ENCODE measurements at places on chromosomes 1 and 21.

GRCh38 chr21:36768496-36768895 is 69.6 kb downstream of the SIM2 start:
- no peak for DNase-seq

- DNase-seq, result no peak
Observed at GRCh38 chr1:235834620-235835019, 32.1 kb downstream of the LYST start.

DNA sequence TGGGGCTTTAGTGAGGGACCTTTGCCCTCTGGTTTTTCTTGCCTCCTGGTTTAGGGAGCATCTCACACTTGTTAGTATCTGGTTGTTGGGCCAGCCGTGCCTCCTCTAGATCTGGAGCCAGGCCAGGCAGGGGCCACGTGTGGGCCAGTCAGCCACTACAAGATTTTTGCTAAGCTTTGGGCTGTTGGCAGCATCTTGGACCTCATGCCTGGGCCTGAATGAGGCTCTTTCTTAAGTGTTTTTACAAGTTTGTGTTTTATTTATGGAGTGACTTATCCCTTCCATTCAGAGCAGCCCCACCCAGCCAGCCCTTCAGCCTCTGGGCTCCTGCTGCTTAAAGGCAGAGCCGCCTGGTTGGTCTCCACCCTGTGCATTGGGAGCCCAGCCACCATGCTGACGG is 1.6 kb upstream of the SH3BGRL3 start:
- DNase-seq, result no peak

DNA sequence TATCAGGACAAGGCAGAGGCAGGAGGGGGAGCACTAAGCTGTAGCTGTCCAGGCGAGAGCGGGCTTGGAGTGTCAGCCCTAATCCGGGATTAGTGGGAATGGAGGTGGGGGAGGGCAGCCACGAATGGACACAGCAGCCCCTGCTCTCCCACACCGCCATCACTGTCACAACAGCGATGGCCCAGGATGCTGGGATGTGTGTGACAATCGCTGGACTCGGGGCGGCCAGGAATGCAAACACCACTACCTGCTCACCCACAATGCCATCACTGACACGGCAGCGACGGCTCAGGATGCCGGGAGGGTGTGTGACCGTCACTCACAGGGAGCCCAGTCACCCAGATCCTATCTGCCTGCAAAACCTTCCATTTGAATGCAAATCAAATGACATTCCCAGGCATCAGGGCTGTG is 2.9 kb downstream of the C2CD2 start:
- DNase-seq, result no peak

DNA sequence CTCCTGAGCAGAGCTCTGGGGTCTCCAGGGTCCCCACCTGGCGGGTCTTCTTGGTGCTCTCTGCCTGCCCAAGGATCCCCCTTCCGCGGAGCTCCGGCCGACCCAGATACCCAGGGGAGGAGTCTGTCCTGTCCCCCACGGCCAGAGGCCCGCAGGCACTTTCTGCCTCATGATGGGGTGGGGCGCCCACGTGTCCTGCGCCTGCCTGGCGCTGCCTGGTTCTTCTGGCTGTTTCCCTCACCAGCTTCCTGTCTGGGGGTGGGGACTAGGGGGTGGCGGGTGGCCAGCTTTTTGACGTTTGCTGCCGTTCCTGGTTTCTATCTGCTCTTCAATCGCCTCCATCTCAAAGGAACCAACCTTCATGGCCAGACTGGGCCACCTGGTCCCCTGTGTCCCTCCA is 313.3 kb upstream of the VAMP3 start:
- no peak for DNase-seq

- DNase-seq, result no peak
Observed at GRCh38 chr21:35119501-35120047, 70.5 kb upstream of the RUNX1 start.

DNA sequence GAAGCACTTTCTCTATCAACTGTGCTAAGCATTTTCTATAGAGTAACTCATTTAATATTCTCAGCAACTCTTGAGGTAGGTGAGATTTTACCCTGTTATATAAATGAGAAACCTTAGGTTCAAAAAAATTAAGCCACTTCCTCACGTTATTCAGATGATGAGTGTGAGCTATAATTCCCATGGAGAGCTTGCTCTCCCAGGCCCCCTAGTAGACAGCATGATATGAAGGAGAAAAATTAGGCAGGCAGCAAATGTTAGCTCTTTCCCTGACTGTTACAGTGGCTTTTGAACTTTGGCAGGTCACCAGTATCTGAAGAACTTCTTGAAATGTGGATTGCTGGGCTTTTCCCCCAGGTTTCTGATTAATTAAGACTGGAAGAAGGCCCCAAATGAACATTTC is 753.1 kb downstream of the NCAM2 start:
- no peak for DNase-seq

DNA sequence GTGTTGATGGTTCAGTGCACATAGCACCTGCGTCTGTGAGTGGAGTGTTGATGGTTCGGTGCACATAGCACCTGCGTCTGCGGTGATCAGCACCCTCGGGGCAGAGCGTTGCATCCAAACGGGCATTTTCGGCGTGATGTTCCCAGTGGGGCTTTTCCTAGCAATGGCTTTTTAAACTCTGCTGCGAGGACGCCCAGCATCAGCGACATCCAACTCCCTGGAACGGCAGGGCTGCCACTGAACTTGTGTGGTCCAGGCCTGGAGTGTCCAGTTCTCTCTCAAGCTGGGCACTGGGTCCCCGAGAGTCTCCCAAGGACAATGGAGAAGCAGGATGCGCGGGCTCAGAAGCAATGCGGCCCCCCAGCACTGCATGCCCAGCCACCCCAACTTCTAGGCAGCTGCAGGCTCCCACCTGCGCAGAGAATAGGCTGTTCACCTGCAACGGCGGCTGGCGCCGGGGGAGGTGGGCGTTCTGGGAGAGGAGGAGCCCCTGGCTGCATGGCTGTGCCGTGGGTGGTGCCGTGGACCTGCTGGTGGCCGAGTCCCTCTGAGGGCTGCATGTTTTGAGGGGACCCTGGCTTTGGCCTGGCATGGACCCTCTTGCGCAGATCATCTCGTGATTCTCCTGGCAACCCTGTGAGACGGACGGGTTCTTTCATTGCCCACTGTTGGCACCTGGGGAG is 10.1 kb upstream of the C1orf174 start:
- no peak for DNase-seq

GRCh38 chr1:45953934-45954847 is 150.8 kb downstream of the MAST2 start:
- DNase-seq, result peak; percentile 67

GRCh38 chr1:55196433-55197035 is 18.6 kb downstream of the USP24 start:
- no peak for DNase-seq

DNA sequence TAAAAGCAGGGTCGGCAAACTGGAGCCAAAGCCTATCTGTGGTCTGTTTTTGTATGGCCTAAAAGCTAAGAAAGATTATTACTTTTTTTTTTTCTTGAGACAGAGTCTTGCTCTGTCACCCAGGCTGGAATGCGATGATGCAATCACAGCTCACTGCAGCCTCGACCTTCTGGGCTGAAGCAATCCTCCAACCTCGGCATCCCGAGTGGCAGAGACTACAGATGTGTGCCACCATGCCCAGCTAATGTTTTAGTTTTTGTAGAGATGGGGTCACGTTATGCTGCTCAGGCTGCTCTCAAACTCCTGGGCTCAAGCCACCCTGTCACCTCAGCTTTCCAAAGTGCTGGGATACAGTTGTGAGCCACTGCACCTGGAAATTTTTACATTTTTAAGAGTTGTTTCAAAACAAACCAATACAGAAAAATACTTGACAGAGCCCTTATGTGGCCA is 6.5 kb upstream of the GLRX2 start:
- DNase-seq, result peak; percentile 37

- no peak for DNase-seq
Observed at GRCh38 chr1:30218438-30218837, 504.9 kb downstream of the MATN1 start.

Measured in kidney glomerular epithelial cell (primary cell).